ENCODE measurements at places on chromosomes 3 and 15.

DNA sequence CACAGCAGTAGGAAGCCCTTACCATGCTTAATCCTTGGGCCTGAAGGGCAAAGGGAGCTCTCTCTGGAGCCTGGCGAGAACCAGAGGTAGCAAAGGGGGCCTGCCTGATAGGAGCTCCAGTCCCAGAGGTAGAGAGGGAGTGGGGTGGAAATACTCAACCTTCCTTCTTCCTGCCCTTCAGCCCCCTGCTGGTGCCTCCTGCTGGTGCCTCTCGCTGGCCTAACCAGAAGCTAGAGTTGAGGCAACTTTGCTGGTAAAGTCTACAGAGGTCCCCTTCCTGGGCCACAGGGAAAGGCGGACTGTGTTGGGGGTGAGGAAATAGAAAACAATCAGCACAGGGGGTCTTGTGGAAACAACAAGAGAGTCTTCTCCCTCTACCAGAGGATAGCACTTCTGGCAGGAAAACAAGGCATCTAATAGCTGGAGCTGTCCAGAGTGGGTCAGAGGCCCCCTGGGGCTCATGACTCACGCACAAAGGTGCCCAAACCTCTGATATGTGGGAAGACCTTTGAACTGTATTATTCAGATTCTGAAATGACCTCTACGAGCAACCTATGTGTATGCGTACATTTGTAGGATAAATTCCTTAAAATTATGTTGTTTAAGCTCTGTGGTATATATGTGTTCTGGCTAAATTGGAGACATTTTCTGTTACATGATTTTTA is 133.9 kb downstream of the LRRC28 start:
- no peak for DNase-seq

- no peak for DNase-seq
Observed at GRCh38 chr15:59140422-59141226, 35.7 kb downstream of the CCNB2 start.

DNA sequence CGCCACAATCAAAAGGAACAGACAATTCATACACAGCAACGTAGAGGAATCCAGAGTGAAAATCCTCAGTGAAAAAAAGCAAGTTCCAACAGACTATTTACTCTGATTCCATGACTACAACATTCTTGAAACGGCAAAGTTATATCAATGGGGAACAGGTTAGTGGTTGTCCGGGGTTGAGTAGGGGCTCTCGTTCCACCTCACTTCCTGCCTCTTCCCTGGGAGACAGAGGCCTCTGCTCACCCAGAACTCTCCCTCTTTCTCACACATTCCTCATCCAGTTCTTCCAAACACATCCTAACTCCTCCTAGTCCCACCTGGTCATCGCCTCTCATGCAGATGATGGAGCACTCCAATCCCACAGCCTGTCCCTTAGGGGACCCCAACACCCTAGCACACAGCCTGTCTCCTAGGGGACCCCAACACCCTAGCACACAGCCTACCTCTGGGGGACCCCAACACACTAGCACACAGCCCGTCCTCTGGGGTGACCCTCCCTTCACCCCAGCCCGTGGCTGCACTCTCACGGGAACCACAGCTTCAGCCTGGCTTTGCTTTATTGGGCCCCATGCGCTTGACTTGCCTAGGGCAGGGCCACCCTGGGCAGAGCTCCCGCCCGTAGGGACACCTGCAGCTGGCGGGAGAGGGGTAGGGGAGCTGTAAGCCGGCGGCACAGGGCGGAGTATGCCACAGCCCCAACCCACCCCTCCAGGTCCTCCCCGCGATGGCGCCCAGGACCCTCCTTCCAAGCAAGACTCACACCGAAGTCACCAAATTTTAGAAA is 5.2 kb downstream of the OCA2 start:
- DNase-seq = no peak

DNA sequence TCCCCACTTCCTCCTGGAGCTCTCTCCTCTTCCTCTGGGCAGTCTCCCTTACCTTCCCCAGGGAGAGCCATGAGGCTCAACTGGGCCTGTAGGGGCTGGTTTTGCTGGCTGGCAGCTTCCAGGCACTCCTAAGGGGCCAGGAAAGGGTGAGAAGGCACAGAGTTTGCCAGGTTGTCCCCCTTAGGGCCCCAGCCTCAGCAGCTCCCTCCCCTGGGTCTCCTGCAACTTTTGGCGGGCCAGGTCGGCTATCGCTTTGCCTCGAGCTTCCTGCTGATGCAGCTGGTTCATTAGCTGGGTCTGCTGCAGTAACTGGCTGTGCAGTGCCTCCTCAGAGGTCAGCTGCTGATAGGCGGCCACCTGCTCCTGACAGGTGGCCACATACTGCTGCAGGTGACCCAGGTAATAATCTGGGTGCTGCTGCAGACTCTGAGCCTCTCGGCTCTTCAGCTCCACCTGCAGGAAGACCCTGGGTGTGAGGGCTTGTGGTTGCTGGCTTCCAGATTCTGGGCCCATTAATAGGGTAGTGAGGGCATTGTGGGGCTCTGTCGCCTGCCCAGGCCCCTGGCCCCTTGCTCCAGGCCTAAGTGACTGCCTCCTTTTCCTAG is 29.7 kb upstream of the OR4F6 start:
- no peak for DNase-seq

- peak; percentile 47 for DNase-seq
Observed at GRCh38 chr15:40471808-40472150, 995 bp downstream of the CHST14 start.

DNA sequence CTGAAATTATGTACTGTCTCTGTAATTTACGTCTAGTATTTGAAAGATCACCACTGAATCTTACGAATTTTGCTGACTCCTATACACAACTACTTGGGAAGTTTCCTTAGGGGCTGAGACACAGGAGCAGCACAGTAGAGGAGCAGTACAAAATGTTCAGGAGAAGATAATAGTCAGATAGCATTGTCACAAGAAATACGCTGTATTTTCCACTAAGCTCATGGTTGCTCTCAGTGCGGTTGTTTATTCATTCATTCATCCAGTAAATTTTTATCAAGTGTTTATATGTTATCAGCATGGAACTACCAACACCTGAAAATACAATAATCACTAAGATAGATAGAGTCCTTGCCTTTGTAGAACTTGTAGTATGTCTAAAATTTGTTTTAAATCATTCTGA is 34.5 kb downstream of the ALCAM start:
- DNase-seq = no peak

DNA sequence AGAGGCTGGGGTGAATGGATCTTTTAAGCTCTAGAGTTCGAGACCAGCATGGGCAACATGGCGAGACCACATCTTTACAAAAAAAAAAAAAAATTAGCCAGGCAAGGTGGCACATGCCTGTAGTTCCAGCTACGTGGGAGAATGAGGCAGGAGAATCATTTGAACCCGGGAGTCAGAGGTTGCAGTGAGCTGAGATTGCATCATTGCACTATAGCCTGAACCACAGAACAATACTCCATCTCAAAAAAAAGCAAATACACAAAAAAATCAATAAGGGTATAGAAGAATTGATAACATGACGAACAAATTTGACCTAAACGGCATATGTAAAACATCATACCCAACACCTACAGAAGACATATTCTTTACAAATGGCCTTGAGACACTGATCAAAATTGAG is 668.4 kb downstream of the MECOM start:
- no peak for DNase-seq

GRCh38 chr3:55330756-55331155 is 156.3 kb downstream of the WNT5A start:
- no peak for DNase-seq

DNA sequence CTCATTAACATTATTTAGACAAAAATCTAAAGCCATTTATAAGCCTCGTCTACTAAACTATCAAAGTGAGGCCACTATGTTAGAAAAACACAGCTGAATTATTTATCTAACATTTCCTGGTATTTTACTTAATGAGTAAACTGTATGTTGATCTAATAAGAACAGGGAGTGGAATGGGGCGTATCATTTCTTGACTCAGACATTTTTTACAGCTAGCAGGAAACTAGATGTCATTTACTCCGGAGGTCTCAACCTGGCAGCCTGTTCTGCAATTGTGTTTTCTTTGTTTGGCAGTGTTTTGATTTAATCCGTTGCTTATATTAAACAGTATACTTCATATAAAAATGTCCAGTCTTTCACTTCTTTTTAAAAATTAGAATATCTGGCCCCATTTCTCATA is 79.1 kb upstream of the ABI3BP start:
- no peak for DNase-seq

DNA sequence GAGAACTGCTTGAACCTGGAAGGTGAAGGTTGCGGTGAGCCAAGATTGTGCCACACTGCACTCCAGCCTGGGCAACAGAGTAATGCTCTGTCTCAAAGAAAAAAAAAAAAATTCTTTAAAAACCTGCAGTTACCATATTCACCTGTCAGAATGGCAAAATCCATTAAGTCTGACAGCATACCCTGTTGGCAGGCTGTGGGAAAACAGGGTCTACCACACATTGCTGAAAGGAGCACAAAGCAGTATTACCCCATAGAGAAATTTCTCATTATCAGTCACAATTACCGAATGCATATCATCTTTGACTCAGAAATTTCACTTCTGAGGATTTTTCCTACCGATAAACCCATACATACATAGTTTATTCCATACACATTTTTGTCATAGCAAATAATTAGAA is 264.1 kb upstream of the SLCO3A1 start:
- DNase-seq = no peak

GRCh38 chr3:62723914-62724217 is 151.3 kb downstream of the CADPS start:
- no peak for DNase-seq

DNA sequence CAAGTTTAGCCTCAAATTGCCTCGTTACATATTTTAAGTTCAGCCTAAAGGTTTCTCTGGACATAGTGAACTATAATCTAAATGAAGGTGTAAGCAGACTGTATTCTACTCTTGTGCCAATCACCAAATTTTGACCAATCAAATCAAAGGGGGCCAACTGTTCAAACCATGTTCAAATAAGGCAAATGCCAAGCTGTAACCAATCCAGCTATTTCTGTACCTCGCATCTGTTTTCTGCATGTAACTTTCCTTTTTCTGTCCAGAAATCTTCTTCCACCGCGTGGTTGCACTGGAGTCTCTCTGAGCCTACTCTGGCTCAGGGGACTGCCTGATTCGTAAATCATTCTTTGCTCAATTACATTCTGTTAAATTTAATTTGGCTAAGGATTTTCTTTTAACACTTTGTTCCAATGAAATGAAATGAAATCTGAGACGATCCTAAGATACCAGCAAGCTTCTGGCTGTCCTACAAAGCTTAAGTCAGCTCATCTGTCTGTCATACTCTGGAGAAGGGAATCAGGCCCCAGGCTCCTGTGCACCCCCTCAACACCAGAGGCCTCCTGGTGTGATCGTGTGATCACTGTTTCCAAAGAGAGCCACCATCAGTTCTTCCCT is 53.2 kb upstream of the ZNF148 start:
- DNase-seq = no peak

GRCh38 chr3:119657887-119658702 is 2.3 kb downstream of the POPDC2 start:
- DNase-seq = no peak

DNA sequence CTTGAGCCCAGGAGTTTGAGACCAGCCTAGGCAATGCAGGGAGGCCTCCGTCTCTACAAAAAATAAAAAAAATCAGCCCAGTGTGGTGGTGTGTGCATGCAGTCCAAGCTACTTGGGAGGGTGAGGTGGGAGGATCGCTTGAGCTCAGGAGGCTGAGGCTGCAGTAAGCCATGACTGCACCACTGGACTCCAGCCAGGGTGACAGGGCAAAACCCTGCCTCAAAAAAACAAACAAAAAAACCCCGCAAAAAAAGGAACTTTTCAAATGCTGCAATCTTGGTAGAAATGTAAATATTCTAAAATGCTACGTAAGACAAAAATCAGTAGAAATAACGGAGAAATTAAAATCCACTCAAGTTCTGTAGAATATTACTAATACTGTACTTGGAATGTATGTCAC is 108.1 kb upstream of the MELTF start:
- DNase-seq = peak; percentile 49

DNA sequence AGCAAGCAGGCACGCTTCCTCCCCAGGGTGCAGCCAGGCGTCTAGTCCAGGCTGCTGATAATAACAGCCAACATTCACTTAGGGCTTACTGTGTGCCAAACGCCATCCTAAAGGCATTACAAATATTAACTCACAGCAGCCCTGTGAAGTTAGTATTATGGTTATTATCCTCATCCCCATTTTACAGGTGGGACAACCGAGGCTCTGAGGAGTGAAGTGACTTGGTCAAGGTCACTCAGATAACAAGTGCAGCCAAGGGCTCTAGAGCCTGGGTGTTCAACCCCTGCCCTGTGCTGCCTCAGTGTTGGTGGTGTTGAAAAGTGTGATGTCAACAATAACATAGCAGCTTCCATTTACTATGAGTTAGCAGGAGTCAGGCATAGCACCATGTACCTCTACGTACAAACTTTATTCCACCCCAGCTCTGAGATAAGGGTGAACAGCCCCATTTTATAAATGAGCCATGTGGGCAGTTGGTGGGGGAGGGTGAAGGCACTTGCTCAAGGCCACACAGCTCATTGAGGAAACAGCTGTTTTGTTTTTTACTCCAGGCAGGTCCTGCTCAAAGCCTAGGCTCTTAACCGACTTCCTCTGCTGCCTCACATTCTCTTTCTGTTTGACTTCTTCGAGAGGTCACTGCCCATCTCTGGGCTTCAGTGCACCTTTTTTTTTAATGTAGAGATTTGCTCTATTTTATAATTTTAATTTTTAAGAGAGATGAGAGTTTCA is 24.0 kb upstream of the TRH start:
- DNase-seq = no peak

DNA sequence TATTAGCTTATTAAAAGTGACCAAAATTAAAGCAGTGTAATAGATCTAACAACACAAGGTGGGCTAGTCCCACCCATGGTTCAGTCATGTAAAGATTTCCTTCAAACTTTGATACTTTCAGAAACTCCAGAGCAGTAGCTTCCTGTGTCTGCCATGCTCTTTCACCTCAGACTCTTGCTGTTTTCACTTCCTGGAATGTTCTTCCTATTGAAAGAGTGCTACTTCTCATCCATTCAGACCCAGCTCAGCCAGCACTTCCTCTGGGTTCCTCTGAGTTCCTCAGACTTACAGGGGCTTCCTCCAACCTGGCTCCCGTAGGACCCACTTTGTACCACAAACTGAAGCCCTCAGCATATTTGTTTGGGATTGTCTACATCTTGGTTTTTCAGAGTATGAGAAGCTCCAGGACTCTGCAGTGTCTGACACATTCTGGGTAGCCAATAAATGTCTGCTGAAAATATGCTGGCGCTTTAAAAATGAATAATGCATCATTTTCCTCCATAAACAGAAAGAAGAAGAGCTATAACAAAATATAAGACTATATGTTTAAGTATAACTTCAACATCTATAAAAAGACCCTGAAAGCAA is 18.0 kb downstream of the NCEH1 start:
- no peak for DNase-seq

DNA sequence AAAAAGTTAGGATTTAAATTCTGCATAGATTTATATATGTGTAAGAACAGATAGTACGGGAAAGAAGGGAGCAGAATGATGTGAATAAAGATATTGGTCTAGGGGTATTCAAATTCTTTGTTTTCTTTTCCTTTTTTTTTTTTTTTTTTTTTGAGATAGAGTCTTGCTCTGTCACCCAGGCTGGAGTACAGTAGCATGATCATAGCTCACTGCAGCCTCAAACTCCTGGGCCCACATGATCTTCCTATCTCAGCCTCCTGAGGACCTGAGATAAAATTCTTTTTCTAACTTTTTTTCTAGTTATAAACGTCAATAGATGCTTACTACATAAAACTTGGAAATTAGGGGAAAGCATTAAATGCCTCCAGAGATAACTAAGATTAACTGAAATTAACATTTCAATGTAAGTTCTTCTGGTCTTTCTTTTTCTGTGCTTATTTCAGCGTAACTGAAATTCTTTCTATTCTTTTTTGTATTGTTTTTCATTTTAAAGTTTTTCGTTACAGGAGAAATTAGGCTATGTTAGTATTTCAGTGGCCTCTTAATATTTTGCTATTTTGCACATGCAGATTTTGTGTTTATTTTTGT is 29.2 kb downstream of the UBE2Q2 start:
- no peak for DNase-seq

GRCh38 chr3:133384331-133385027 is 15.4 kb upstream of the BFSP2 start:
- peak; percentile 68 for DNase-seq

Measured in left ventricle myocardium superior (tissue), 1 donor.